Choroid plexus epithelial cell (primary cell): ENCODE measurements at places on chromosomes 3 and 15.

- no peak for DNase-seq
Measured at GRCh38 chr3:38059591-38059990, 20.6 kb downstream of the DLEC1 start.

- no peak for DNase-seq
Measured at GRCh38 chr3:71346061-71346460, 237.5 kb downstream of the FOXP1 start.

DNA sequence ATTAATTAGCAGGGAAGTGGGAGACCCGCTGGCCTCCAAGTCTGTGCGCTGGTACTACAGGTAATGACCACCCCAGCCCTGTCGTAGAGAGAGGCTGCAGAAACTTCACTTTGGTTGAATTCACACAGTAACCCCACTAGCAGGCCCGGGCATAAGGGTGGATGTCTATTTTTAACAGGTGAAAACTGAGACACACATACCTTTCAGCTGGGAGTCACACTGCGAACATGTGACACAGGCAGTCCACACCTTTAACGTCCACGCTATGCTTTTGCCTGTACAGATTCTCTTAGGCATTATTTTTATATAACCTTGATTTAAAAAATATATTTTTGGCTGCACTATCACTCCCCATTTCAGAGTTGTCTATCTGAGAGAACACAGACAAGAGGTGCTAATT lies 3.9 kb downstream of the LRRK1 start:
- no peak for DNase-seq

DNA sequence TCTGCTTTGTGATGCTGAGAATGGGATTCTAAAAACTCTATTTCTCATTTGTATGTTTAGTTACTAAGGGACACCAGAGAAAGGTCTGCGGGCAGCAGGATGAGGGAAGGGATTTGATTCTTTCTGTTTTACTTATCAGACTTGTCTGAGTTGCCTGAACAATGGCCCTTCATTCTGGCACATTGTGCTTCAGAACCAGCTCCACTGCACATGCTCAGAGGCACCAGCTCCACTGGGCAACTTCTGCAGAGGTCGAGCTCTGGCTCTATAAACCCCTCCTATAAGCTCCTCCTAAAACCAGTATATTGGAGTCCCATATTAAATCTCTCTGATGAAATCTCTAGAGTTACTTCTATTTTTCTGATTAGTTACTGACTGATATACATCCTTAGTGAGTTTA lies 453.2 kb upstream of the CDIN1 start:
- DNase-seq: no peak

GRCh38 chr3:102083473-102083872 lies 234.2 kb downstream of the NFKBIZ start:
- no peak for DNase-seq

DNA sequence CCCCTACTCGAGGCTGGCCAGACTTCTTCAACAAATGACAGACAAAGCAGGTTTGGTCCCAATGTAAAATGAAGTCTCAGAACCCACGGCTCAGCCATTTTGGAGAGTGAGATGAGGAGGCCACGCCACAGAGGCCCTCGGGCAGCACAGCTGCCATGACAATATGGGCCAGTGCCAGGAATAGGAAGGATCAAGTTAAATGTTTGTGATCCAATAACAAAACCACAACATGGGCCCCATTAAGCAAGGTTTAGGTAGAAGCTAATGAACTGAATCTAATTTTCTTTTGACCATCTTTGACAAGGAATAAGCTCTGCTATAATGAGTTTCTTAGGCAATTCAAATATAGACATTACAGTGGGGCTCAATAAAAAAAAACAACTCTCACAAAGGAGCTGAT lies 52.6 kb downstream of the RFTN1 start:
- DNase-seq: no peak

DNA sequence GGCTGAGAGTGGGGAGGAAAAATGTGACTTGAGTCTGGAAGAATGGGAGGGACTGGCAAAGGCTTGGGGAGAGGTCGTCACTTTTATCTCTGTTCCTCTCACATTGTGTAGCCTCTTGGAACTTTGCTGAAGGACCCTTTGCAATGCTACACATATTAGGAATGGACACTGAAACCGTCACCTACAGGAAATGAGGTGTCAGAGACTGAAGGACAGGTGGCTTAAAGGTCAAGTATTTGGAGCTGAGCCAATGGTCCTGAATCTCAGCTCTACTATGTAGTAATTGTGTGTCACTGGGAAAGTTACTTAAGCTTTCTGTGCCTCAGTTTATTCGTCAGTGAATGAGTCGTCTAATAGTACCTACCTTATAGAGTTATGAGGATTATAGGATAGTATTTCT lies 14.7 kb downstream of the MCTP2 start:
- DNase-seq: no peak

GRCh38 chr3:117903226-117903625 lies 1131.4 kb downstream of the IGSF11 start:
- DNase-seq: peak; percentile 92

GRCh38 chr3:14691239-14691638 lies 16.3 kb downstream of the C3orf20 start:
- DNase-seq: no peak

DNA sequence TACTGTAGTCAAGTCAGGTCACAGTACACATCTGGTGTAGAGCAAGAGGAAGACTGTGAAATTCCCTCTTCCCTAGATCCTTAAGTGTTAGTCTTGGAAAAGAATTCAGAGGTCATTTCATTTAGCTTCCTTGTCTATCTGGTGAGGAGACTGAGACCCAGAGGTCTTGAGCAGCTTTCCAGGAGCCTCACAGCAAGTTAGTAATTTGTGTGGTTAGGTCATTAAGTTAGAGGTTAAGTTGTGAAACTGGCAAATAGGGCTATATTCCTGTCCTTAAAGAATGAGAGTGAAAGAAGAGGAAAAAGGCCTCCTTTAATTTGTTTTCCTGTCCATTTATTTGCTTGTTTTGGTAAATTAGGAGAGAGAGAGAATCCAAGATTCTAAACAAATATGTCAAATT lies 9.0 kb downstream of the PODXL2 start:
- DNase-seq: peak; percentile 21

DNA sequence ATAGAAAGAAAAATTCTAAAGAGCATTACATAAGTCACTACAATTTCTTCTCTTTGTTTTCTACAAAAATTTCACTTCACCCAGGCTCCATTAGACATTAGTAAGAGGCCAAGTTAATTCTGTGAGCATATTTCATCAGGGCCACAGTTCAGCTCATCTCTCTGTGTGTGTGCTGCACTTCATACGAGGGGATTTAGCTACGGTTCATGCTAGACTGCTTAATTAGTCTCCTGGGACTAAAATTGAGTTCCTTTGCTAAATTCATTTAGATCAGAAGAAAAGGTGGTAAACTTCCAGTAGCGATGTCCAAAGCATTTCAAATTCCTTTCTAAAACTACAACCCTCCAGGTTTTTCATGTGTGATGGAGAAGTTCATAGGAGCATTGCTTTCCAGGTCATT lies 83.1 kb upstream of the SETMAR start:
- no peak for DNase-seq

DNA sequence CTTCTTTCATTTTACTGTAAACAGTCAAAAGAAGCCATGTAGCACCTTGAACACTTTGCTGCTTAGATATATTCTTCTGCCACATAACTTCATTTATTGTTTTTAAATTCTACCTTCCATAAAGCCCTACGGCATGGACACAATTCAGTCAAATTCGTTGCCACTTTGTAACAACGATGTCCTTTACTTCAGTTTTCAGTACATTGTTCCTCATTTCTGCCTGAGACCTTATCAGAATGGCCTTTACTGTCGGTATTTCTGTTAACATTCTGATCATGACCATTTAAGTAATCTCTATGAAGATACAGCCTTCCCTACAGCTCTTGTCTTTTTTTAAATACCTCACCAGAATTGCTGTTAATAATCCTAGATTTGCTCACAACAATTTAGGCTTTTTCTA lies 466.9 kb downstream of the NAALADL2 start:
- DNase-seq: no peak

GRCh38 chr3:169390271-169390670 lies 273.2 kb downstream of the MECOM start:
- peak; percentile 31 for DNase-seq
